ENCODE measurements at places on chromosomes 16 and 17. TPM values are rescaled to one million over a fixed set of nuclear protein-coding genes. Genes with fewer than 3 reads are reported as not detected.

DNA sequence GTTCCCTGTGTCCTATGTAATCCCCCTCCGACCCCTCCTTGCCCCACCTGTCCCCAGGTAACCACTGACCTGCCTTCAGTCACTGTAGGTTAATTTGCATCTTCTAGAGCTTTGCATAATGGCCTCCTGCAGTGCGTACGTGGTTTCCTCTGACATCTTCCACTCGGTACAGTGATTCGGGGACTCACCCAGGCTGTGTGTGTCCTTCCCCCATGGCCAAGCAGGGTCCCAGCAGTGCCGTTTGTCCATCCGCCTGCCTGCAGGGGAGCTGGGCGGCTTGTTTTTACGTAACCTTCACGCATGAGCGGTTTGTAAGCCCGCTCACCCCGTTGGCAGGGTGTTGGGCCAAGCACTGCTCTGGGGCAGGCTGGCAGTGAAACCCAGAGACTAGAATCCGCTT is 7.9 kb downstream of the MAPK8IP3 start:
- no peaks in the 10 kb centered on the region for H3K36me3 ChIP-seq
- no peaks in the 10 kb centered on the region for H3K4me1 ChIP-seq
- H3K27ac ChIP-seq: no peak overlapping the region
- H3K4me3 ChIP-seq: no peak overlapping the region
- no peak for DNase-seq

DNA sequence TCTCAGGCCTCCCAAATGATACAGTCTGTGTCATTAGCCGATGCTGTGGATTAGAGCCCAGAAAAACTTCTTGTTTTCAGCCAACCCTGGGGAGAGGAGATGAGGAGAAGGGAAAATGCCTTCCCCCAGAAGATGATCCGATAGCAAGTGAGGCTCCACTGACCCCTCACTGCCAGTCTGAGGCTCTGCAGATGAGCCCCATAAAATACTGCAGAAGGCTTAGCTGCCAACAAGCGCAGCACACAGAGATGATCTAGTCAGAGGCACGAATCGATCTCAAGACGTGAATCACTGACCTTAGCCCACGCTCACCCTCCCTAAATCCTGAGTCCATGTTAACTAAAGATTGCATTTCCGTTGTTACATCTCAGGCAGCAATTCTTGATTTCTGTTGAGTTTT is 31.5 kb downstream of the SALL1 start:
- H3K4me3 ChIP-seq: no peak overlapping the region
- H3K4me1 ChIP-seq: no peaks in the 10 kb centered on the region
- no peaks in the 10 kb centered on the region for H3K27me3 ChIP-seq
- no peaks in the 10 kb centered on the region for H3K36me3 ChIP-seq

- no peaks in the 10 kb centered on the region for H3K27me3 ChIP-seq
- H3K4me3 ChIP-seq: no peak overlapping the region
- H3K27ac ChIP-seq: no peak overlapping the region
- no peaks in the 10 kb centered on the region for H3K4me1 ChIP-seq
- H3K36me3 ChIP-seq: no peaks in the 10 kb centered on the region
Measured at GRCh38 chr16:79217375-79218011, 383.0 kb downstream of the MAF start.

MAPT gene
- 2.0 TPM for total RNA-seq

KREMEN2 gene
- 0.09 TPM for total RNA-seq

- no peaks in the 10 kb centered on the region for H3K27me3 ChIP-seq
- no peak overlapping the region for H3K4me3 ChIP-seq
- DNase-seq: peak; percentile 56
- no peaks in the 10 kb centered on the region for H3K4me1 ChIP-seq
- H3K27ac ChIP-seq: no peak overlapping the region
- H3K36me3 ChIP-seq: no peaks in the 10 kb centered on the region
Measured at GRCh38 chr17:17356149-17356930, 53.2 kb downstream of the NT5M start.

KRT10 gene
- total RNA-seq: 19.6 TPM

TMC5 gene
- 5.3 TPM for total RNA-seq

GRCh38 chr17:7842380-7843256 is 8.6 kb downstream of the KDM6B start:
- H3K4me3 ChIP-seq: peak overlapping the region; percentile 59
- H3K4me1 ChIP-seq: peaks cover 13% of the 10 kb centered on the region
- no peaks in the 10 kb centered on the region for H3K27me3 ChIP-seq
- peak overlapping the region; percentile 96 for H3K27ac ChIP-seq

- no peak overlapping the region for H3K27ac ChIP-seq
- H3K4me1 ChIP-seq: peaks cover 9% of the 10 kb centered on the region
- no peaks in the 10 kb centered on the region for H3K36me3 ChIP-seq
Measured at GRCh38 chr16:3182608-3183444, 5.2 kb upstream of the OR1F1 start.

GRCh38 chr16:88806491-88807111 is 3.0 kb downstream of the CDT1 start:
- DNase-seq: no peak
- H3K36me3 ChIP-seq: no peaks in the 10 kb centered on the region
- no peak overlapping the region for H3K4me3 ChIP-seq
- H3K27ac ChIP-seq: no peak overlapping the region
- H3K27me3 ChIP-seq: no peaks in the 10 kb centered on the region
- peaks cover 15% of the 10 kb centered on the region for H3K4me1 ChIP-seq

- no peak for DNase-seq
- no peak overlapping the region for H3K4me3 ChIP-seq
- peaks cover 8% of the 10 kb centered on the region for H3K4me1 ChIP-seq
- no peaks in the 10 kb centered on the region for H3K36me3 ChIP-seq
- H3K27ac ChIP-seq: peak overlapping the region; percentile 12
Measured at GRCh38 chr17:47843391-47843730, 2.3 kb upstream of the SCRN2 start.

GRCh38 chr16:50688083-50688482 is 5.3 kb upstream of the NOD2 start:
- no peak overlapping the region for H3K4me3 ChIP-seq
- H3K27me3 ChIP-seq: no peaks in the 10 kb centered on the region
- H3K27ac ChIP-seq: no peak overlapping the region
- no peaks in the 10 kb centered on the region for H3K4me1 ChIP-seq
- no peaks in the 10 kb centered on the region for H3K36me3 ChIP-seq
- DNase-seq: no peak

- H3K36me3 ChIP-seq: peaks cover 48% of the 10 kb centered on the region
- no peak for DNase-seq
- no peaks in the 10 kb centered on the region for H3K4me1 ChIP-seq
- no peak overlapping the region for H3K4me3 ChIP-seq
- H3K27me3 ChIP-seq: no peaks in the 10 kb centered on the region
Measured at GRCh38 chr17:534071-534691, 180.5 kb downstream of the VPS53 start.

GRCh38 chr16:12440228-12440530 is 363.5 kb downstream of the CPPED1 start:
- no peak for DNase-seq
- no peaks in the 10 kb centered on the region for H3K36me3 ChIP-seq
- no peaks in the 10 kb centered on the region for H3K27me3 ChIP-seq
- H3K4me1 ChIP-seq: no peaks in the 10 kb centered on the region
- H3K4me3 ChIP-seq: no peak overlapping the region

GRCh38 chr16:24863582-24864437 is 18.0 kb downstream of the SLC5A11 start:
- H3K4me3 ChIP-seq: no peak overlapping the region
- no peak for DNase-seq
- no peaks in the 10 kb centered on the region for H3K4me1 ChIP-seq
- no peaks in the 10 kb centered on the region for H3K27me3 ChIP-seq

- H3K27ac ChIP-seq: no peak overlapping the region
- DNase-seq: no peak
- no peaks in the 10 kb centered on the region for H3K36me3 ChIP-seq
- no peaks in the 10 kb centered on the region for H3K27me3 ChIP-seq
- H3K4me3 ChIP-seq: no peak overlapping the region
Measured at GRCh38 chr16:87410968-87411367, 18.8 kb downstream of the MAP1LC3B start.

DNA sequence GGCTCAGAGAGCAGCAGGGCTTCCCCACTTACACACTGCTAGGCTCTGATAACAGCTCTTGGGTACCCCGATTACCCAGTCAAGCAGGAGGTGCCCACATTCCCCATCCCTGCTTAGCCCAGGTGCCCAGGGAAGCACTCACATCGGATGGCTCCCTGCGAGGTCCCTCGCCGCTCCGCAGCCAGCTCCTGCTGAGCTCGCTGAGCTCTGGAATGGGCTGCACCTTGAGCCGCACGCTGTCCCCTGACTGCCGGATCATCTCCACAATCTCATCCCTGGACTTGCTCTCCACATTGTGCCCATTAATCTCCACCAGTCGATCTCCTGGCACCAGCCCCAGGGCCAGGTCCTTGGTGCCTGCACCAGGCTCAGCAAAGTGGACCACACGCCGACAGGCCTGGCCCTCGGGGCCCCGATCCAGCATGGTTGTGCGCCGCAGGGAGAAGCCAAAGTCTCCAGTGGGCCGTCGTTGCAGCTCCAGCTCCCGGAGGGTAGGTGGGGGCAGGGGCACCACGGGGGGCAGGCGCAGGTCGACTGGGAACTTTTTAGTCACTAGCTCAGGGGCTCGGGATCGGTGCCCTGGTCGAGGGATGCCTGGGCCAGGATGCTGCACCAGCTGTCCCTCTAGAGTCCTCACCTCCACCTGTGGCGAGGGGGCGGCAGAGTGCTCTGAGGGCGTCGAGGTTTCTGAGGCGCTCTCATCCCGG is 14.2 kb downstream of the MYO18A start:
- peaks cover 4% of the 10 kb centered on the region for H3K4me1 ChIP-seq
- H3K4me3 ChIP-seq: no peak overlapping the region
- no peak overlapping the region for H3K27ac ChIP-seq
- peaks cover 13% of the 10 kb centered on the region for H3K36me3 ChIP-seq
- H3K27me3 ChIP-seq: no peaks in the 10 kb centered on the region

DNA sequence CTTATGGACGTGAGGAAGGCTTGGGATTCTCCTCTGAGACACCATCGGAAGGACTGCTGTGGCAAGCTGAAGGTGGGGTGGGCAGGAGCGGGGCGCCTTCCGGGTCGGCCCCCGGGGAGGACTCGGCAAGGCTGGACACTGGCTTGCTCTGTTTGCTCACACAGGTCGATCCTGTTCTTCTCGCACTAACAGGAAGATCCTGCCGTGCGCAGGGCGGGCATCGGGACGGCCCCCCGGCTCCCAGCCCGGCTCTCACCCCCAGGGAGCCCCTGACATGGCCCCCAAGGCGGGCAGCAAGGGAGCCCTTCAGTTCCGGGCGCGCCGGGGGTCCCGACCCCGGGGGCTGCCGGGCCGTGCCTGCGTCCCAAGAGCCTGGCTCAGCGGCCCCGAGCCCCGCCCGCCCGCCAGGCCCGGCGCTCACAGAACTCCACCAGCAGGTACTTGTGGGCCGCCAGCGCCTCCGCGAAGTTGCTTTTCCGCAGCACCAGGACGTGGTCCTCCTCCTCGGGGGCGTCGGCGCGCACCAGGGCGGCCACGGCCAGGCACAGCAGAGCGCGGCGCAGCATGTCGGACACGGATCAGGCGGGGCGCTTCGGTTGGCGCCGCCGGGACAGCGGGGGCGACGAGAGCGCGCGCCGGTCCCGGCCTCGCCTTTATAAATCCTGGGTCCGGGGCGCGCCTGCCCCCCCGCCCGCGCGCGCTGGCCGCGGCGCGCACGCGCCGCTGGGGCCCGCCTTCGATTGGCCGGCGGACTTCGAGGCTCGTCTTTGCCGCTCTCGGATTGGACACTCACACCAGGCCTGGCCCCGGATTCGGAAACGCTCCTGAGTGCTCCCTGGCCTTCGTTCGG is at the start of gene P4HB:
Gene P4HB, minus strand, starts transcription at position 630 of the 850 bp plus-strand sequence. Its CDS starts 64 bp downstream, at position 566.
- H3K4me1 ChIP-seq: peaks cover 21% of the 10 kb centered on the region
- H3K4me3 ChIP-seq: peak within 1 kb of the TSS; percentile 99
- H3K27ac ChIP-seq: peak within 1 kb of the TSS; percentile 95
- H3K27me3 ChIP-seq: no peaks in the 10 kb centered on the region
- peak; percentile 99 for DNase-seq

KRT24 gene
- not detected for total RNA-seq

IGF2BP1 gene
- total RNA-seq: not detected

DNA sequence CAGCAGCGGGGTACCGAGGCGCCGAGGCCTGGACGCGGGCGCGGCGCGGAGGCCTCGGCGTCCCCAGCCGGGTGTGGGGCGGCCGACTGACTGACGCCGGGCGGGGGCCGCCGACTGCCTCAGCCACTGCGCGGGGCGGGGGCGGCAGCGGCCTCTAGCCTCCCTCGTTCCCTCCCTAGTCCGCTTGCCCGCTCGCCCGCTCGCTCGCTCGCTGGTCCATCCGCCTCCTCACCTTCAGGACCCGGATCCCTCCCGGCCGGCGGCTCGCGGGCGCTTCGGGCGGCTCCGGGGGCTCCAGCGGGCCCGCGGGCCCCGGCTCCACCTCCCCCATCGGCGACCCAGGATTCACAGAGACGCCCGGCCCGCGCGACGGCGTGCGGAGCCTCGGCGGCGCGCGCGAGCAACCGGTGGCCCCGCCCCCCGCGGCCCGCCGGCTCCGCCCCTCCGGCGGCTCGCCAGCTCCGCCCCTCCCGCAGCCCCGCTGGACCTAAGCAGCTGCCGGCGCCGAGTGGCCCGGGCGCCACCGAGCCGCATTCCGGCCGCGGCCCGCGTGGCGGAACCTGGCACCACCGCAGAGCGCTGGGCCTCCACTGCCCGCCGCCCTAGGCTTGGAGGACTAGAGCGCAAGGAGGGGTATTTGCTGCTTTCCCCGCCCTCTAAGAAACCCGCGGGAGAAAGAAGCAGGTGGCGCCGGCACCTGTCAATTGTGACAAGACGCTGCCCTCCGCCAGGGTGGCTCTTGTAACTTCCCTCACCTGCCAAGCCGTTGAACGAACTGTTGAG is 773 bp downstream of the PHLPP2 start:
- no peaks in the 10 kb centered on the region for H3K27me3 ChIP-seq
- DNase-seq: peak; percentile 75
- no peaks in the 10 kb centered on the region for H3K36me3 ChIP-seq
- H3K4me3 ChIP-seq: peak overlapping the region; percentile 83

PERCC1 gene
- total RNA-seq: 0.23 TPM

DNA sequence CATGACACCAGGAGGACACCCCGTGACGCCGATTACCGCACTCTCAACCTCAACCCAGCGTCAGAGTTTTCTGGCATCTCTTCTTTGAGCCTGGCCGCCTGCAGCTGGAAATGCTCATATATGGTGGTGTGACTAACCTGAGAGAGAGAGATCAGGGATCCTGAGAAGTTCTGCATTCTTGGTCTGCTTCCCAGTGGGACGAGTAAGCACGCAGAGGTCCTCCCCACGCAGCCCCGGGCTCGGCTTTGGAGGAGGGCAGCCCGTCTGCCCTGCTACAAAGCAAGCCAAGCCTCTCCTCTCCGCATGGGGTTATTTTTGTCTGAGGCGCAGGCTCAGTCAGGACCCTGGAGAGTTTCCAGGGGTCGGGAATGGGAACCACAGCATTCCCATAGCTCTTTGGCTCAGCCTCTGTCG is 16.5 kb downstream of the CRISPLD2 start:
- DNase-seq: peak; percentile 41
- H3K4me1 ChIP-seq: no peaks in the 10 kb centered on the region
- H3K27ac ChIP-seq: no peak overlapping the region
- no peaks in the 10 kb centered on the region for H3K36me3 ChIP-seq

RPH3AL gene
- total RNA-seq: 89.1 TPM

C1QTNF1 gene
- total RNA-seq: 6.0 TPM

DNA sequence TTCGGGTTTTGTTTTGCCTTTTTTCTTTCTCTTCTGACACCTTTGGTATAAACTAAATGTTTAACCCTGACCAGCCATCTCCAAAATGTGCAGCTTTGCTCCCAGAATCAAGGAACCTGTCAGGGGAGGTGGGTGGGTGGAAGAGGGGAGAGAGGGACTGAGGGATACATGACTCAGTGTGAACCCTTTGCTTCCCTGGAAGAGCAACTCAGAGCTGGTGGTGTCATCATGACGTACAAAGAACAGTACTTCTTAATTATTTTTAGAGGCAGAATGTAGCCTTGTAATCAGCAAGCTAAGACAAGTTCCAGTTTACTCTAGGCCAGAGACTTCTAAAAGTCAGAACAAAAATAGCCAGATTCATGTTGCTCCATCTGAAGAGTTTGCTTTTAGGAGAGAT is 119.6 kb upstream of the HAS3 start:
- no peak overlapping the region for H3K27ac ChIP-seq
- DNase-seq: no peak
- H3K36me3 ChIP-seq: no peaks in the 10 kb centered on the region

OR2C1 gene
- 0.16 TPM for total RNA-seq

Measured in pancreas (tissue), 10 donors.